ENCODE measurements at places on chromosomes 12 and 14. TPM values are rescaled to one million over a fixed set of nuclear protein-coding genes. Genes with fewer than 3 reads are reported as not detected.
A peak's percentile ranks its signal among the peaks of the same experiment; 100 is the strongest.

- H3K4me3 ChIP-seq = no peak overlapping the region
- no peaks in the 10 kb centered on the region for H3K27me3 ChIP-seq
- no peak overlapping the region for H3K27ac ChIP-seq
- no peaks in the 10 kb centered on the region for H3K36me3 ChIP-seq
Observed at GRCh38 chr14:30297876-30298795, 260.8 kb upstream of the G2E3 start.

GRCh38 chr14:94113490-94113889 is 3.0 kb downstream of the IFI27 start:
- no peaks in the 10 kb centered on the region for H3K27me3 ChIP-seq
- no peak overlapping the region for H3K4me3 ChIP-seq
- DNase-seq = peak; percentile 71
- H3K4me1 ChIP-seq = peaks cover 14% of the 10 kb centered on the region
- no peaks in the 10 kb centered on the region for H3K36me3 ChIP-seq
- H3K27ac ChIP-seq = peak overlapping the region; percentile 26

DNA sequence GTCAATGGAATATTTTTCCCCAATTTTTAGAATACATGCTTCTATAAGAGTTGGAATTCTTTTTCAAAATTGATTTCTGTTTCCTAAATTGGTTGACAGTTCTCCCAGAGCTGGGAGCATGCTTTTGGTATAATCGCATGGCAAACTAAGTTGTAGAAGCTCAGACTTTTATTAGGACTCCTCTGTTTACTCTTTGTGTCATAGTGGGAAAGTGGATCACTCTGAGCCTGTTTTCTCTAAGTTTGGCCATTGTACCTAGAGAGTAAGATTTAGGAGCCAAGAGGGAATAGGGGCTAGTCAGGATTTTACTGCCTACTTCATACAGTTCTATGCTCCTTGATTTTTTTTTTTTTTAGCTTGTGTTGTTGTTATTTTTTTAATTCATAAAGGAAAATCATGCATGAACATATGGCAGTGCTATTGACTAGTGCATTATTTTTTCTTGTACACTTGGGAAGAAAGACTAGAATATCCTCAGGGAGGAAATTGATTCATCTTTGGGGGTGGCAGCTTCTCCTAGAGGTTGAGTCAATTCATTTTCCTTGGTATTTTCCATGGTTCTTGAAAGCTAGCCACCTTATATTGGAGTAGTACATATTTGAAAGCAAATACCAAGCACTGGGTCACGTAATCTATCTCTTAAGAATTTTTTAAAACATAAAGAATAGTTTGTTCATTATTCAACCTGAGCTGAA is 77.7 kb upstream of the TRAF3 start:
- H3K4me1 ChIP-seq = peaks cover 46% of the 10 kb centered on the region
- no peaks in the 10 kb centered on the region for H3K27me3 ChIP-seq
- DNase-seq = no peak
- H3K27ac ChIP-seq = no peak overlapping the region

GRCh38 chr14:103188810-103189480 is 65.7 kb downstream of the TNFAIP2 start:
- H3K36me3 ChIP-seq = no peaks in the 10 kb centered on the region
- no peak overlapping the region for H3K27ac ChIP-seq
- peak; percentile 80 for DNase-seq
- H3K27me3 ChIP-seq = no peaks in the 10 kb centered on the region
- H3K4me3 ChIP-seq = peak overlapping the region; percentile 43

DNA sequence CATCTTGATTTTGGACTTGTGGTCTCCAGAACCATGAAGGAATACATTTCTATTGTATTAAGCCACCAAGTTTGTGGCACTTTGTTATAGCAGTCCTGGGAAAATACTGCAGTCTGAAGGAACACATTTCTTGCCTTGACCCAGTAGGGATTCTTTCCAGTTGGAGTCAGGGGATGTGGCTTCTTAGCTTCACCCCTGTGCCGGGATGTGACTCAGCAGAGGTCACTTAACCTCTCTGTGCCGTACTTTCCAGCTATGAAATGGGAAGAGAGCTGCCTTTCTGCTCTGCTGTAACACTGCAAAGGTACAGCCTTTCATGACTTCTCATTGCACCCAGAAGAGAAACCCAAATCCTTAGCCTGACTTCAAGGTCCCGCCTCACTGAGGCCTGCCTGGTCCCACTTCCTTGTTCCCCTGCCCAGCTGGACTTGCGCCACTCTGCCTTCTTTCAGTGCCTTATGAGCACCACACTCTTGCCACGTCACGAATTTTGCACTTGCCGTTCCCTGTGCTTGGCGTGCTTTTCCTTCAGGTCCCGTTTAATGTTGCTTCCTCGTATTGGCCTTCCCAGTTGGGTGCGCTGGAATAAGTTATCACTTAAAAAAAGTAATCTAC is 24.2 kb downstream of the CHST11 start:
- H3K27me3 ChIP-seq = no peaks in the 10 kb centered on the region
- DNase-seq = peak; percentile 44
- H3K36me3 ChIP-seq = no peaks in the 10 kb centered on the region
- no peak overlapping the region for H3K4me3 ChIP-seq
- peaks cover 4% of the 10 kb centered on the region for H3K4me1 ChIP-seq
- H3K27ac ChIP-seq = no peak overlapping the region

DNA sequence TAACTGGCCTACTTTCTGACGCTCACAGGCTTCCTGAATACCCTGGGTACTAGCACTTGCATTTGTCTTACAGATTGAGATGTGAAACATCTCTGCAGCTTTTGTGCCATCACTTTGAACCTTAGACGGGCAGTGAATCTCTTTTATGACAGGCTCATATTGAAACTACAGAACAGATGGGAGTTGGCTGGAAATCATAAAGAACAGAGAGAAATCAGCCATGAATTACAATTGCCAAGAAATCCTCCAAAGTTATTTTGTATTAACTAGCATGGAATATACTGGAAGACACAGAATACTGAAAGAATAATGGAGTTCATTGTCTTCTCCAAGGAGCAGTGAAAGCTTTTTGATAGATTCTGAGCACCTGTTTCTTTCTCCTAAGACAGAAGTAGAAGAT is 32.7 kb downstream of the MYF5 start:
- no peaks in the 10 kb centered on the region for H3K4me1 ChIP-seq
- H3K36me3 ChIP-seq = no peaks in the 10 kb centered on the region
- DNase-seq = no peak

GRCh38 chr12:131084341-131085011 is 130.8 kb downstream of the ADGRD1 start:
- H3K36me3 ChIP-seq = peaks cover 22% of the 10 kb centered on the region
- no peak overlapping the region for H3K4me3 ChIP-seq
- no peaks in the 10 kb centered on the region for H3K4me1 ChIP-seq
- H3K27me3 ChIP-seq = no peaks in the 10 kb centered on the region

Gene TAS2R7
- total RNA-seq = not detected

Gene RNF212B
- total RNA-seq = not detected

Gene NXPH4
- not detected for total RNA-seq

Gene SYT10
- 0.14 TPM for total RNA-seq
